ENCODE measurements at places on chromosomes 1 and 21.

GRCh38 chr1:34984435-34984792 lies 733 bp downstream of the TMEM35B start:
- DNase-seq, result no peak

- peak; percentile 97 for DNase-seq
Observed at GRCh38 chr1:153568367-153569099, 2.9 kb upstream of the S100A2 start.

DNA sequence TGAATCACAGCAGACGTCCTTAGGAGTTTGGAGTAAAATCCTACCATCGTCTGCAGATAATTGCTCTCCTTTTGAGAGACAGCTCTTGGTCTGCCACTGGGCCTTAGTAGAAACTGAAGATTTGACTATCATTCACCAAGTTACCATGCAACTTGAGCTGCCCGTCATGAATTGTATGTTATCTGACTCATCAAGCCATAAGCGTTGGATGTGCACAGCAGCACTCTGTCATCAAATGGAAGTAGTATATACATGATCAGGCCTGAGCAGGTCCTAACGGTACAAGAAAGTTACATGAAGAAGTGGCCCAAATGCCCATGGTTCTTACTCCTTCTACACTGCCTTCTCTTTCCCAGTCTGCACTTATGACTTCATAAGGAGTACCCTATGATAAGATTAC lies 317.8 kb downstream of the GPATCH2 start:
- no peak for DNase-seq

- no peak for DNase-seq
Observed at GRCh38 chr1:5992814-5993555, 760 bp upstream of the NPHP4 start.

Data from eye (tissue), 1 donor.